ENCODE measurements at places on chromosomes 12 and 14.

- DNase-seq, result no peak
Measured at GRCh38 chr14:80615831-80616230, 325.7 kb downstream of the CEP128 start.

DNA sequence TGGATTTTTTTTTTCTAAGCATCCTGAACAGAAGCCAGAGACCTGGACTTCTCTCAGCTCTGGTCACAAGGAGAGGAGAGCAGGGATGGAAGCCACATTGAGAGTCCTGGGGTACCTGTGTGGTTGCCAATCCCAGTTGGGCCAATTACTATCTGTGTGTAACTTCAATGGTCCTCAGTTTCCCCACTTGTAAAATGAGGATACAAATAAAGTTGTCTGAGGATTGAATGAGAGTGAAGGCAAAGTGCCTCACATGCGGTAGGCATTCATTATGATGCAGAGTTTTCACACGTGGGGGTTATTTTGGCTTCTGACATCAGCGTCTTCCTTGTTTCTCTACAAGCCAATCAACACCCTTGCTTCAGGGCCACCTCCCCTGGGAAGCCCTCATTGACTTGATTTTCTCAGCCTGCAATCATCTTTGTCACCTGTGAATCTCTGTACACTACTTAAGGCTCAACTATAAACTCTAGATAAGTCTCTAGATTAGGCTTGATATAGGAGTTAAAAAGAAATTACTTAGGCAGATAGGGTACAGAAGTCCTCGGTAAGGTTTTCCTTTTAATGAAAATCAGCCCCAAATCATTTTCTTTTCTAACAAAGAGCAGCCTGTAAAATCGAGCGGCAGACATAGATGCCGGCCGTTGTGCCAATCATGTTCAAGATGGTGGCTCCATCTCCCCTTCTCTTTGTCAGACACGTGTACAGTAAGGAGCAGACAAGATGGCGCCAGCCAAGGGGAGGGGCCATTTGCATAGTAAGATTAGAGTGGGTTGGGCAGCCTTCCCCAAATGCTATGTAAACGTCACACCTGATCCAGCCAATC is 37.8 kb upstream of the FICD start:
- no peak for DNase-seq

DNA sequence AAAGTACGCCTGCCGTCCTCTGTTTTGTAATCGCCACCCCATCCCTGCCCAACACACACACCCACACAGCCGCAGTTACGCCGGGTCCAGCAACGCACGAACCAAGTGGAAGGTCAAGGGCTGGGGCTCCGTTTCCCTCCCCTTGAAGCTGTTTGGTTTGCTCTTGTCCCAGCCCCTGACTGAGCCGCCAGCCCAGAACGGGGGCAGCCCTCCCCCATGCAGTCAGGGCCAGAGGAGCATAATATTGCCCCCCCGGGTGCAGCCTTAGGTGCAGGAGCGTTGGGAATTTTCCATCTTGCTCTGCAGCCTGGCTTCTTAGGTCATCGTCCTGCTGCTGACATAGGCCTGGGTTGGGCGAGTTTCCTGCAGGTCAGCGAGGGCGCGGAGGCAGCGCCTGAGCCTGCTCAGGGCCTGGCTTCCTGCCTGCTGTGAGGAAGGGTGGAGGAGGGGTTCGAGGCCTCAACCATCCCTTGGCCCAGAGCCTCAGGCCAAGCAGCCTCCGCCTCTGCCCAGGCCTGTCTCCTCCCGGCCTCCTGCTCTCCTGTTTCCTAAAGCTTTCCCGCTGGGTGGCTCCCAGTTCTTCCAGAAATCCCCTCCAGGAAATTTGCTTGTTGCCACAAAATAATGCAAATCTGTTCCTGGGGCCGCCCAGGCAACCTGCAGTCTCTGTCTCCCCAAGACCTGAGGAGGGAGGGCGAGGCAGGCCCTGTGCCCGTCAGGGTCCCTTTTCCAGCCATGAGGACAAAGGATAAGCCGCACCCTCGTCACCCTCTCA is 44.5 kb downstream of the PSMA6 start:
- DNase-seq, result peak; percentile 97

GRCh38 chr14:37972941-37973887 is 234.5 kb upstream of the SSTR1 start:
- DNase-seq, result no peak

DNA sequence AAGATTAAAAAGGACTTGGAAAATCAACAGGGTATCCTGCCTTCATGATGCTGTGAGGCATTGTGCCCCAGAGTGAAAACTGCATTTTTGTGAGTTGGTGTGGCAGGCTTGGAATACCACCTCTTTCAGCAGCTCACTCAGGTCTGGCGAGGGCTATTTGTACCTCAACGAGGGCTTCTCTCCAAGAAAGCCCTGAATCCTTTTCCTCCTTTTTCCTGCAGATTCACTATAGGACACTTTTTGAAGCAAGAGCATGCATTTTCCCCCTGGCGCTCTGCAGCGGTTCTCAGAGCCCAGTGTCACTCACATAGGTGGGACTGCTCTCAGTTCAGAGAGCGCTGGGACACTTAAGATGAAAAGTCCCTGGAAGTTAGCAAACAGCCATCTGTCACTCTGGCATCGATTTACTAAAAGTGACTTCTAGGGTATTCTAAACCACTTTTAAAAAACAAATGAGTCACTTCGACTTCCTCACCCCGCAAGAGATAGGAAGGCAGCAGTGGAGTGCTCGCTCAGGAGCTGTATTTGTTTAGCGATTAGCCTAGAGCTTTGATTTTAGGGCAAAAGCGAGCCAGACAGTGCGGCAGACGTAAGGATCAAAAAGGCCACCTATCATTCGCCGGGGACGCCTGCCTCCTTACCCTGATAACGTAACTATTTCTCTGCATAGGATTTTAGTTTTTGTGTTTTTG is 782 bp upstream of the LGR5 start:
- no peak for DNase-seq

DNA sequence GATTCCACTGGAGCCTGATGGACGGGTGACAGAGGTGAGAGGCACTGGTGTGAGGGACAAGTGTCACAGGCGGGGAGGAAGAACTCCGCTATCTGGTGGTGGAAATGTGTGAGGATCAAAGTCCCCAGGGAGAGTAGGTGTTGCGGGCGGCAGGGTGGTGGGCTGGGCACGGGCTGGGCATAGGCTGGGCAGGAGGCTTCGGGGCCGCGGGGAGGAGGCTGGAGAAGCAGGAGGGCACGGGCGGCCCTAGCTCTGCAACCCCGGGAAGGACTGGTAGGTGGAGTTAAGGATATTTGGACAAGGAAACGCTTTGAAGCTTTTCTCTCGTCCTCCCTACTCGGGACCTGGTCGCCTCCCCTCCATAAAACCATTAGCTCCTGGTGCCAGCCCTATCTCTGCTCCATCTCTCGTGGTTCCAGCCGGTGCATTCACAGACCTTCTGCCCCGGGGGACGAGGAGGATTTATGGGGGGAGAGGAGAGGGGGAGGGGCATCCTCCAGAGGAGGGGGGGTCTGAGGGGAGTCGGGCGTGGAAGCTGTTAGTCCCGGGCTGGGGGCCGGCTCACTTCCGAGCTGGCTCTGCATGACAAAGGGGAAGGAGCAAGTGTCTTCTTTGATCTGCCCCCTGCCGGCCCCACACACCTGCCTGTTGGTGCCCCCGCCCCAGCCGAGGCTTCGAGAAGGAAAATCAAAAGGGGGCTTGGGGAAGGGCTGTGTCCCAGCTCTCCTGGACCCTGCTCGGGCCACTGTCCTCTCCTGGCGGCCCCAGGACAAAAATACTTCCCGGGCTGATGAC is 504 bp downstream of the WNT5B start:
- no peak for DNase-seq

GRCh38 chr12:49969651-49970429 is 2.9 kb upstream of the AQP6 start:
- no peak for DNase-seq

DNA sequence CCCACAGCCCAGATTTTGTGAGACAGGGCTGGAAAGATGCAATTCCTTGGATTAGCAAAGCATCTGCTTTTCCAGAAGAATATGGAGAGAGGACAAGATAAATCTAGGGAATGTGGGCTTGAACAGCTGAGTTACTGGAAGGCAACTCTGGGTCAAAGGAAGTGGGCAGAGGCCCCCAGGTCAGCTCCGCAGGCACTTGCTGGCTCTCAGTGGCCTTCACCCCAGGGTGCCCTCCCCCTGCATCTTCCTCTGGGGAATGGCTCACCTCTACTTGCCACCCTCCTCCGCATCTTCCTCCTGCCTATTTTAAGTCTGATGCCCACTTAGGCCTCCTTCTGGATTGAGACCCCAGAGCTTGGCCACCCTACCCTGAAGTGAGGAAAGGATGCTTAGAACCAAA is 10.5 kb upstream of the PNMA1 start:
- no peak for DNase-seq

DNA sequence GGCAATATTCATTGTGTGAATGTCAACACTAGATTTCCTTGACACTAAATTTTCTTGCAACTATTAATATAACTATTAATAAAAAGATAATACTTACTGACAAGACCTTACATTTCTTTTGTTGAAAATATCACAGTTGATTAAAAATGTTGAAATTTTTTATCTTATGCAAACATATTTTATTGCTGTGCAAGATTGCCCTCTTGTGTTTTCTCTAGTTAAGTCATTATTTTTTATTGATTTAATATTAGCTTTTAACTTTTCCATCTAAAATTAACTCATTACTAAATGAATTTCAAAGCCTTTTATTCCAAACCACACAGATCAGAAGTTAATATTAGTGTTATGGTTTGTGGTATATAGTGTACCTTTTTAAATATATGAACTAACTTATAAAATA is 11.7 kb upstream of the NAA30 start:
- DNase-seq, result no peak

- DNase-seq, result no peak
Measured at GRCh38 chr12:78864870-78865463, 393 bp downstream of the SYT1 start.

GRCh38 chr12:30691122-30691879 is 4.4 kb downstream of the IPO8 start:
- peak; percentile 54 for DNase-seq

- DNase-seq, result no peak
Measured at GRCh38 chr14:100073576-100074430, 8.6 kb downstream of the EVL start.

DNA sequence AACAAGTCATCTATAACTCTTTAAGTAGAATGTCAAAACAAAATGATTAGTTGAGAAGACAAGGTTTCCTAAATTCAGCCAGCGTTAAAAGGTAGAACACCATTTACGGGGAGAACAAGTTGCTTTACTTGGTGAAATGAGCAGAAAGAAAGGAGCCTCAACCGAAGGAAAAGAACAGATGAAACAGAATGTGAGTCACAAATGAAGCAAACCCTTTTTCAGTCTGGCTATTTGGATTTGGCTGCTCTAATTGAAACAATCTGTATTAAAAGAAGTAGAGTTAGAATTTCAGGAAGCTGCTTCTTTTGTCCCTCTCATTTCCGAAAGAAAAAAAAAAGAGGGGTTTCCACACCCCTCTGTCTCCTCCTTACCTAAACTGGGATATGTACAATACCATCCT is 34.6 kb downstream of the CEP128 start:
- no peak for DNase-seq

DNA sequence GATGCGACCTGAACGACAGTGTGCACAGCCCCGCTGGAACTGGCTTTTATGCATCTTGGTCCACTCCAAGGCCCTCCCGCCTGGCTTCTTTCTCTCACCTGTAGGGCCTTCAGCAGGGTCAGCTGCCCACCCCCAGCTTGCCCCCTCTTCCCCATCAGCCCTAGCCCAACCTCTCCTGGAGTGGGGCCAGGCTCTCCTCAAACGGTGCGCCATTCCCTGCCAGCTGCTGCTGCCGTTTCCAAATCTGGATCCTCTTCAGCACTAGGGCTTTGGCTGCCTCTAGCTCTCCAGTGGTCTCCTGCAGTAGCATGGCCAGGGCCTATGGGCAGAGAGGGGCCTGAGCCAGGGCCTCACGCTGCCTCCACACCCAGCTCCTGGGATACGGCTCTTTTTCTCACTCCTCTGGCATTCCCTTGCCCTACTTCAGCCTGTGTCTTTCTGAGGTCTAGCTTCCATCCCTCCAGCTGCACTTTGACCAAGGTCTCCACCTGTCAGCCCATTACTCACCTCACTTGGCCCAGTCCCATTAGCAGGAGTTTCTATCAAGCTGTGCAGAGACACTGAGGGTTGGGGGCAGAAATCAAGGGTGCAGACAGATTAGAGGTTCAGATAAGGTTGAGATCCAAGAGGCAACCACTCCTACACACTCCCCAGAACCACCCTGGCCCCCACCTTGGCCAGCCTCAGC is 5.0 kb downstream of the STAT6 start:
- no peak for DNase-seq

DNA sequence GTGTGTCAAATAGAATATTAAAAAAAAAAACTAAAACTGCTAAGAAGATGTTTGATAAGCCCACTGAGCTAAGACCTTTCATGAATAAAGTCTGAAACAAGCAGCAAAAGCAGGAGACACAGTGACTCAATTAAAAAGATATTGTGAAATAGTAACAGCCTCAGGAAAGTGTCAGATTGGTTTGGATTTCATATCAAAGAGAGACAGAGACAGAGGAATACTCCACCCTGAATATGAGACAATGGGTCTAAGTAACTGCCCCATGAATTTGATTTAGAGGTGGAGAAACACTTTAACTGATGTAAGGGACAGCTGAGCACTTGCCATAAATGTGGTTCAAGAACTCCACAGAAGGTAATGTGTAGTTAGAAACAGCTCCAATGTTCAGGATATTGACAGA is 277.9 kb upstream of the FOXG1 start:
- DNase-seq, result peak; percentile 28

GRCh38 chr14:94320243-94320642 is 2.9 kb downstream of the SERPINA6 start:
- DNase-seq, result peak; percentile 88

DNA sequence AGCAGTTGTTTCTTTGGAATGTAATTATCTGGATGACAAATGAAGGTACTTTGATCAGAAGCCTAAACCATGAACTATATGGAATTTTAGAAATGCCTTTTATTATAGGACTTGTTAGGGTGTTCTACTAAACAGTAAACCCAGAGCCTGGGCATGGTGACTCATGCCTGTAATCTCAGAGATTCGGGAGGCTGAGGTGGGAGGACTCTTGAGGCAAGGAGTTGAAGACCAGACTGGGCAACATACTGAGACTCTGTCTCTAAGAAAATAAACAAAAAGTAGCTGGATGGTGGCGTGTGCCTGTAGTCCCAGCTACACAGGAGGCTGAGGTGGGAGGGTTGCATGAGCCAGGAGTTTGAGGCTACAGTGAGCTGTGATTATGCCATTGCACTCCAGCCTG is 23.9 kb downstream of the PALS1 start:
- no peak for DNase-seq

GRCh38 chr12:2541631-2542204 is 253.1 kb upstream of the FKBP4 start:
- no peak for DNase-seq

DNA sequence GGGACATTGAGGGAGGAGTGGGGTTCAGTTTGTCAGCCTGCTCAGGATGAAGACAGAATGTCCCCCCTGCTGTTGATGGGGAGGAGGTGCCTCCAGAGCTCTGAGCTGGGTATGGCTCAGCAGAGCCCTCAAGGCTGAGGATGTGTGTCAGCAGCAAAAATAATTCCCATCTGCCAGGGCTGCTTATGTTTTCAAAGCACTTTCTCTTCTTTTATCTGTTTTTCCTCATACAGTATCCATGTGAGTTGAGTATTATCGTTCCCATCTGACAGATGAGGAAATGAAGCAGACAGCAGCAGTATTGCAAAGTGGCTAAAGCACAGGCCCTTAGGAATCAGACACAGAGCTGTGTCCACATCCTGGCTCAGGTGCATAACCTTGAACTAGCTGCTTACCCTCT is 94.1 kb downstream of the SLC8A3 start:
- DNase-seq, result no peak

GRCh38 chr12:24754690-24755638 is 193.9 kb downstream of the BCAT1 start:
- peak; percentile 93 for DNase-seq

- DNase-seq, result peak; percentile 47
Measured at GRCh38 chr14:100246809-100247428, 8.0 kb downstream of the YY1 start.

All from mammary epithelial cell (primary cell).